A549 treated with CORT108297 at 1 μM for 4 hours (cell line): ENCODE measurements at places on chromosomes 3 and 15. TPM values are rescaled to one million over a fixed set of nuclear protein-coding genes. Genes with fewer than 3 reads are reported as not detected.

GOLGA8K gene
- total RNA-seq, result 0.30 to 0.89 TPM (median 0.69 TPM) in 5 replicates

GPR149 gene
- total RNA-seq, result not detected in 5 replicates

ARL14 gene
- 0.62 to 1.1 TPM (median 0.91 TPM) in 5 replicates for total RNA-seq

CCRL2 gene
- 0.03 to 0.39 TPM (median 0.24 TPM) in 5 replicates for total RNA-seq

NUDT16 gene
- total RNA-seq, result 6.0 to 7.3 TPM (median 6.7 TPM) in 5 replicates

LCTL gene
- 0.05 TPM in 1 of 5 replicates, not detected in the others for total RNA-seq

CACNA2D3 gene
- total RNA-seq, result 0.02 to 0.09 TPM (median 0.07 TPM) in 4 of 5 replicates, not detected in the other

USP50 gene
- total RNA-seq, result 0.09 TPM in 1 of 5 replicates, not detected in the others

NUTM1 gene
- not detected in 5 replicates for total RNA-seq

MON1A gene
- total RNA-seq, result 5.8 to 9.4 TPM (median 8.4 TPM) in 5 replicates

RGMA gene
- 0.12 to 0.42 TPM (median 0.19 TPM) in 5 replicates for total RNA-seq

ZNF660 gene
- total RNA-seq, result not detected in 5 replicates

ROPN1 gene
- not detected in 5 replicates for total RNA-seq

LAMB2 gene
- 80.0 to 111 TPM (median 107 TPM) in 5 replicates for total RNA-seq

ASB7 gene
- 9.9 to 13.4 TPM (median 11.6 TPM) in 5 replicates for total RNA-seq

CADPS gene
- total RNA-seq, result not detected in 5 replicates

SYNPR gene
- not detected in 5 replicates for total RNA-seq

PLIN1 gene
- 0.06 to 0.25 TPM (median 0.08 TPM) in 5 replicates for total RNA-seq

LIPH gene
- total RNA-seq, result 6.2 to 7.0 TPM (median 6.8 TPM) in 5 replicates

ZNF592 gene
- total RNA-seq, result 14.6 to 23.1 TPM (median 20.9 TPM) in 5 replicates

CCR8 gene
- total RNA-seq, result not detected in 5 replicates

TLR9 gene
- total RNA-seq, result 0.05 to 0.13 TPM in 2 of 5 replicates, not detected in the others

HIGD2B gene
- total RNA-seq, result not detected in 5 replicates

PRR23C gene
- total RNA-seq, result not detected in 5 replicates

P2RY14 gene
- total RNA-seq, result not detected in 5 replicates

TTLL13 gene
- total RNA-seq, result 0.07 to 0.36 TPM (median 0.09 TPM) in 5 replicates

EHHADH gene
- 2.4 to 5.5 TPM (median 2.9 TPM) in 5 replicates for total RNA-seq

FBXW12 gene
- total RNA-seq, result not detected in 5 replicates

ZNF385D gene
- total RNA-seq, result 0.01 to 0.05 TPM (median 0.02 TPM) in 3 of 5 replicates, not detected in the others

ZNF619 gene
- total RNA-seq, result 1.3 to 1.9 TPM (median 1.7 TPM) in 5 replicates

ADAMTS17 gene
- 0.09 to 0.28 TPM (median 0.17 TPM) in 5 replicates for total RNA-seq

USP8 gene
- total RNA-seq, result 34.0 to 53.6 TPM (median 39.0 TPM) in 5 replicates

GOLGA8N gene
- total RNA-seq, result 1.2 to 1.8 TPM (median 1.3 TPM) in 5 replicates

RLBP1 gene
- not detected in 5 replicates for total RNA-seq

TIGIT gene
- total RNA-seq, result not detected in 5 replicates

ADAMTSL3 gene
- 0.25 to 0.66 TPM (median 0.53 TPM) in 5 replicates for total RNA-seq

ATP2B2 gene
- 0.02 to 0.09 TPM (median 0.06 TPM) in 5 replicates for total RNA-seq

SH2D7 gene
- total RNA-seq, result not detected in 5 replicates

IL17RD gene
- 0.47 to 1.3 TPM (median 1.0 TPM) in 5 replicates for total RNA-seq

CASR gene
- not detected in 5 replicates for total RNA-seq

TGM4 gene
- 0.03 to 0.10 TPM (median 0.04 TPM) in 5 replicates for total RNA-seq

TMC3 gene
- total RNA-seq, result not detected in 5 replicates

DCBLD2 gene
- 199 to 283 TPM (median 255 TPM) in 5 replicates for total RNA-seq

GPR62 gene
- total RNA-seq, result not detected in 5 replicates

GP5 gene
- not detected in 5 replicates for total RNA-seq

ARRDC4 gene
- total RNA-seq, result 0.15 to 0.24 TPM (median 0.21 TPM) in 5 replicates

FOXL2NB gene
- 0.89 to 1.6 TPM (median 1.2 TPM) in 5 replicates for total RNA-seq

GPR171 gene
- not detected in 5 replicates for total RNA-seq

CYP11A1 gene
- total RNA-seq, result not detected in 5 replicates

LRRFIP2 gene
- total RNA-seq, result 50.1 to 63.3 TPM (median 51.2 TPM) in 5 replicates

TMEM207 gene
- not detected in 5 replicates for total RNA-seq

AMT gene
- 0.17 to 0.65 TPM (median 0.30 TPM) in 5 replicates for total RNA-seq

CA12 gene
- 148 to 171 TPM (median 161 TPM) in 5 replicates for total RNA-seq

SOX2 gene
- total RNA-seq, result 0.68 to 0.95 TPM (median 0.76 TPM) in 5 replicates

CELSR3 gene
- total RNA-seq, result 3.2 to 5.9 TPM (median 4.7 TPM) in 5 replicates
